HL-60 (cell line): ENCODE measurements at places on chromosomes 6 and 20.
A peak's percentile ranks its signal among the peaks of the same experiment; 100 is the strongest.

- DNase-seq, result no peak
Observed at GRCh38 chr6:85424981-85425380, 24.9 kb upstream of the NT5E start.

DNA sequence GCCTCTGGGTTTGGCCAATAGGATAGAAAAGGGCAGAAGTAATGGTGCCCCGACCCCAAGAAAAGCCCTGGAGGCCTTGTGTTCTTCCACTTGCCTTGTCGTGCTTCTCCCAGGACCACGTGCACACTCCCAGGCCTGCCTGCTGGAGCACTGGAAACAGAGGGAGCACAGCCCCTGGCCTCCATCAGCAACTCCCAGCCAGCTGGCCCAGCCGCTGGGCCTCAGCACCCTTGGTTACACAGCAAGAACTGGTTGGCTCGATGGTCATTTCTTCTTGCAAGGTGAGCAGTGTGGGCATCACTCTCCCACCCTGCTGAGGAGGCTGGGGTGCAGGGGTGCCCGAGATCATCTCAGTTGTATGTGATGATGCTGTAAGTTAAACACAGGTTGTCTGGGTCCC, 69.2 kb upstream of the CST7 start:
- no peak for DNase-seq

GRCh38 chr6:70112716-70113115, 190.2 kb downstream of the COL9A1 start:
- DNase-seq, result no peak

GRCh38 chr20:44027343-44028002, 112.8 kb downstream of the TOX2 start:
- DNase-seq, result no peak

DNA sequence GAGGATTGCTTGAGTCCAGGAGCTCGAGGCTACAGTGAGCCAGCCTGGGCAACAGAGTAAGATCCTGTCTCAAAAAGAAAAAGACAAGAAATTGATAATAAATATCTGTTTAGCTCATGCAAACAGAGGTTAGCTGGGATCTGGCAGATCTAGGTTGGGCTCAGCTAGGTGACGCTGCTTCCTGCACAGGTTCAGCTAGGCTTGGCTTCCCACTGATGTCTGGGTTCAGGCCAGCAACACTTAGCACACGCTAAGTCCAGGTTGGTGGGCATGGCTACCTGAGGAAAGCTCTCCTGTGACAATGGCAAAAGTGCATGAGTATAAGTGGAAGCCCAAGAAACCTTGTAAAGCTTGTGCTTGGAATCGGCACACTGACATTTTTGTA, 48.7 kb downstream of the RIN2 start:
- DNase-seq, result no peak

DNA sequence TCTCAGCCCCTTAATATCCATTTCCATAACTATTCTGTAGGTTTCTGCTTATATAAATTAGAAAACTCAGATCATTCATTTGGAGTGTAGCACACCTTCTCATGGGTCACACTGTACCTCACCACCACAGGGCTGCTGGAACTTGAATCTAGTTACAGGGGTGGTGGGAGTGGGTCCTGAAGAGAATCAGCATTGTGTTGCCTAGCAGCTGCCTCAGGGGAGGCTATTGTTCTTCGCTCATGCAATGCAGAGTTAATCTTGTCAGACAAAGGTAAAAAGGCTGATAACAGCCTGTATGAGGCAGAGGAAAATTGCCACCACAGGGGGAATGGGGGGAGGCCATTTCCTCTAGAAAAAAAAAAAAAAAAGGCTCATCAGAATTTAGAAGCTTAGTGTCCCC, 496.0 kb upstream of the ADGRB3 start:
- DNase-seq, result no peak

- no peak for DNase-seq
Observed at GRCh38 chr6:126824226-126824625, 294.2 kb upstream of the RSPO3 start.

GRCh38 chr6:108438918-108439317, 121.8 kb upstream of the FOXO3 start:
- peak; percentile 74 for DNase-seq

GRCh38 chr6:126914172-126914571, 204.3 kb upstream of the RSPO3 start:
- no peak for DNase-seq

GRCh38 chr20:16758454-16759180, 10.5 kb downstream of the OTOR start:
- DNase-seq, result no peak

DNA sequence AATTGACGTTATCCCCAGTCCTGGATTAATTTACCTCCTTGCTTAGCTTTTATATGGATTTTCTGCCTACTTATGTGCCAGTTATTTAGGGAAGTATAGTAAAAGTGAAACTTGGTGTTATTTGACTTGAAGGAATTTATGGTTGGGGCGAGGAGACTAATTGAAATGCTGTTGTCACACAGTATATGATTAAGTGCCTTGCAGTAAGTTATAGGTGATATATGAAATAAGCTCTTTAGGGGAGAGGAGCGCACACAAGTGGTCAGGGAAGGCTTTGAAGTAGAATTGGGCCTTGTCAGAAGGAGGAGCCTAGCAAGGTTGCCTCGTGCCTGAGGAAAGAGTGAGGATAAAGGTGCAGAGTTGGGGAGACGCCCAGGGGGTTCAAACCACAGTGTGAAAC, 20.5 kb downstream of the NCOA7 start:
- no peak for DNase-seq

- no peak for DNase-seq
Observed at GRCh38 chr6:99412065-99412464, 13.0 kb downstream of the PNISR start.

GRCh38 chr6:38057994-38058393, 238.5 kb downstream of the ZFAND3 start:
- DNase-seq, result no peak

GRCh38 chr6:112272799-112273198, 18.4 kb upstream of the LAMA4 start:
- no peak for DNase-seq

DNA sequence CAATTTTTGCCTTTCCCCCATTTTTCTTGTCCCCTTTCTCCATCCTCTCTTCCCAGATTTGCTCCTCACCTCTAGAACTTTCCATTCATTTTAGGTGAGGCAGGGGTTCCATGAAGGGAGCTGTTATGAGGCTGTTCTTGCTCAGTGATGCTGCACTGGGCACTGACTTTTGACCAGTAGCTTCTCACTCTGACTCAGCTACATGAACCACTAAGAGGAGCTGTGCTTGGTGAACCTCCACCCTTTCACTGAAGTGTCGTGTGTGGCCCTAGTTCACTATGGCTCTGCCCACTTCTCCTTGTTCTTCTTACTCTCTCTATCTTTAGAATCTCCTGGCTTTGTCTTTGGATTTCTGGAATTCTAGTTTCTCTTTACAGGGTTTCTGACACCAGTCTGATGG, 307.1 kb upstream of the RNF24 start:
- no peak for DNase-seq

GRCh38 chr6:45498591-45498990, 120.9 kb upstream of the SUPT3H start:
- no peak for DNase-seq

DNA sequence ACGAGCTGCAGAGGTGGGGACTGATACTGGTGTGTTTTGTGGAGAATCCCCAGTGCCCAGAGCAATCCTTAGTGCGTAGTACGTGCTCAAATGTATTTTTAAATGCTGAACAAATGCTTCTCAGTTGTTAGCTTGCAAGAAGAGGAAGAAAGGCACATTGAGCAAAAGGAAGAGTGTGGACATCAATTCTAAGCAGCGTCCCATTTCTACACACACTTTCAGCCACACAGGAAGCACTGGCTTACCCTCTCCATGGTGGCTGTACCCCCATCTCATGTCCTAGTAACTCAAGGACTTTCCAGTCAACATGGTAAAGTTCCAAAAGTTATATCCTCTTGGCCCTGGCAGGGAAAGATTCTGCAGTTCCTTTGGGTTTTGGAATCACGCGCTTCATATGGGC, 98.8 kb upstream of the NXT1 start:
- DNase-seq, result no peak

DNA sequence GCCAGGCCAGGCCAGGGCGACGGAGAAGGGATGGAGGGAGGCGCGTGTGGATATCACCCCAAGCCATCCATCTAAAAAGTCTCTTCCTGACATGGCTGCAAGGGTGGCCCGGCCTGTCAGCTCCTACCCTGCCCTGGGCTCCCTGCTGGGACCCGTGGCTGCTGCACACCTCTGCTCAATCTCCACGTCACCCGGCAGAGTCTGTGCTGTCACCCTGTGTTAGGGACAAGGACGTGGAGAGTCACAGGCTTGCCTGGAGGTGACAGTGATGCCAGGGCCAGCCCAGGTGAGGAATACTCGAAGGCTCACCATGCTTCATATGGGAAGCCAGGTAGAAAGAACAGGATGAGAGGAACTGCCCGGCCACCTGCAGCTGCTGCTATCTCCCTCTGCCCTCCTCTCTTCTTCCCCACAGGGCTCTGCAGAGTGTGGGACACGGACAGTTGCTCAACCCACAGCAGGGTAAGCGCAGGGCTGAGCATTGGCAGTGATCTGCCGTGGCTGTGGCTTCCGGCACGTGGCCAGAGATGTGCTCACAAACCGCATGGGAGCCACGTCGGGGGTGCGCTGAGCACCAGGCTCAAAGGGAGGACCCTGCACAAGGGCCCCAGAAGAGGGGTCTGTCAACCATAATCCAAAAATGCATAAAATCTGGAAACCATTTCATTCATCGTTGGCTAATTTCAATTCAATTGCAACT, 214.3 kb downstream of the DLL1 start:
- DNase-seq, result peak; percentile 57

DNA sequence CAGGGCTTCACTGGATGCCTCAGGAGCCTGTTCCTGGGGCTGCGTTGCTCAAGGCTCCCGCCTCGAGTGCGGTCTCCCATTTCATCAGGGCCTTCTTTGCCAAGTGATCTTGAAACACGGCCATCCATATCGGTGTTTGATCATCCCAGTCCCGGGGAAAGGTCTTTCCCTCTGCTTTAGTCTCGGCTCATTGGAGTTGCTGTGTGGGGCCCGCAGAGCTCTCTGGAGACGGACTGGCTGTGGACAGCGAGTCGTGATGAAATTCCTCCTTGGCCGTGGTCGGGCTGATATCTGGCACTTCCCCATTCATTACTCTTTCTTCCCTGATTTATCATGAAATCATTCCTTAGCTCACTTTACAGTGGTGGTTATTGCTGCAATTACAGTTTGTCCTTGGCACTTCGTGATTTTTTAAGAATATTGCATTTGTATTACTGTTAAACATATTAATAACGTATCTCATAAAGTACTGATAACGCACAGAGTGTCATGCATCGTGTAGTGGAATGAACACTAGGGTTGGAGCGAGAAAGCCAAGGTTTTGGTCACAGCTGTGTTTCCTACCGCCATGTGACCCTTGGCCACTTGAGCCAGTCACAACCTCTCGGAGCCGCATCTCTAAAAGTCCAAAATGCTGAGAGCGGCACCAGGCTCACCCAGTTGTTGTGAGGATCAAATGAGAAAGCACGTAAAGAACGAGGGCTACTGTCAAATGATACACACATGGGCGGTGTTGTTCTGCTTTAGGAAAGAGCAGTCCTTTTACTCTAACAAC, 71.8 kb downstream of the MTHFD1L start:
- no peak for DNase-seq

GRCh38 chr20:32006841-32007786, 3.1 kb upstream of the CCM2L start:
- no peak for DNase-seq

GRCh38 chr6:158972241-158973233, 27.5 kb downstream of the RSPH3 start:
- DNase-seq, result no peak

DNA sequence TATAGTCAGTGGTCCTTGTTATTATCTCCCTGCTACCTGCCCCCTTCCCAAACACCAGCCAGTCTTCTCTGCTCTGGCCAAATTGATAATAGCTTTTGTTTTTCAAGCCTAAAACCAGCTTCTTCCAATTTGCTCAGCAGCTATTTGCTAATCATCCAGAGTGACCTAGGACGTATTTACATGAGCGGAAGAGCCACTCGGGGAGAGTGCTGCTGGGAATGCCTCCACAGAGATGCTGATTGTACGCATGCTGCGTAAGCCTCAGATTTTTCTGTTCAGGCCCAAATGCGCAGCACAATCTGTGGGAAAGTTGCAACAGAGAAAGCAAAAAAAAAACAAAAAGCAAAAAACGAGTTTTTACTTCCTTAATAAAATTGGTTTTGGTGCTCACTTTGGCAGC, 24.4 kb upstream of the ID1 start:
- DNase-seq, result no peak

DNA sequence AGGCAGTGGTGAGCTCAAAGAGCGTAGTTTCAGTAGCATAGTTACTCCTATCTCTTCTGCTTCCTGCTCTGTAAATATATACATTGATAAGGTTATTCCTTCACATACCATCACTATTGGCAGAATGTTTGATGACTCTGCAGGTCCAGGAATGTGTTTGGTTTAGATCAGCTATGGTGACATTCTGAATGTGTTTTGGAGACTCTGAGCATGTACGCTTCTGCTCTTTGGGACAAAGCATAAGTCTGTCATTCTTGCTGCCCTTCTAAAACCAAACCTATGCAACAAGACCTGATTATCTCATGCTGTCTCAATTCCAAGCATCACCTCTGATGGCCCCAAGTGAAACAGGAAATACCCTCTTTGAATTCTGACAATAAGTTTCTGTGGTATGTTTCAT, 1074.3 kb downstream of the KIF16B start:
- no peak for DNase-seq

- no peak for DNase-seq
Observed at GRCh38 chr6:129606664-129607063, 103.3 kb downstream of the ARHGAP18 start.

GRCh38 chr20:32252189-32252588, 25.3 kb upstream of the KIF3B start:
- no peak for DNase-seq

DNA sequence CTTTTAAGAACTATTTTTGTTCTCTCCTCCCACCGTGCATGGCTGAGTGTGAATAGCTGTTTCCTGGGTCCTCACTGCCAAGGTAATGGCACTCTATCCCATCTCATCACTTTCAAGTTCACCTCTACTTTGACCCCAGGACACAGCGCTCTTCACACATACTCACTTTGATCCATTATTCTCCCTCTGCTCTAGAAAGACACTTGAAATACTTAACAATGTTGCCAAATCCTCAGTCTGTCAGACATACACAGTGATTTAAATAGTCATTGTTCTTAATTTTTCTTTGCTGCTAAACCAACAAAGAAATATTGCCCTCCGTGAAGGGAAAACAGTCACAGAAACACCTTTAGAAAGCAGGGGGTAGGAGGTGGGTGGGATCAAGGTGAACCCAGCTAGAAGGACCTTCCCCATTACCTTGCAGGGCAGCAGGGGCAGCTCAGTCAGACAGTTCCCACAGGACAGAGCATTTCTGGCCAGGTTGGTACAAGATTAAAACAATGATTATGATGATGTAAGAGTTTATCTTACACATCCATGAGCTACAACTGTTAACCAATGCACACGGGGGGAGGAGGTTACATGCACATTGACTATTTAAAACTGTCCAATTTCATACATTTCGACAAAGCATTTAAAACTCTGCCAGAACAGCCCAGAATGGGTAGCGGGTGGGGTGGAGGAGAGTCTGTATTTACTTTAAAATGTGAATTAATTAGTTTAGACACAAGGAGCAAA, 2.4 kb downstream of the SLC22A23 start:
- DNase-seq, result no peak

- no peak for DNase-seq
Observed at GRCh38 chr20:54475334-54476168, at the start of gene DOK5. Gene DOK5 (plus strand): TSS chr20:54475593. CDS start chr20:54475947, 354 bp downstream.
